Activated CD4-positive, alpha-beta T cell treated with anti-CD3 and anti-CD28 coated beads for 1 hour (primary cell): ENCODE measurements at places on chromosomes 1 and 21.

DNA sequence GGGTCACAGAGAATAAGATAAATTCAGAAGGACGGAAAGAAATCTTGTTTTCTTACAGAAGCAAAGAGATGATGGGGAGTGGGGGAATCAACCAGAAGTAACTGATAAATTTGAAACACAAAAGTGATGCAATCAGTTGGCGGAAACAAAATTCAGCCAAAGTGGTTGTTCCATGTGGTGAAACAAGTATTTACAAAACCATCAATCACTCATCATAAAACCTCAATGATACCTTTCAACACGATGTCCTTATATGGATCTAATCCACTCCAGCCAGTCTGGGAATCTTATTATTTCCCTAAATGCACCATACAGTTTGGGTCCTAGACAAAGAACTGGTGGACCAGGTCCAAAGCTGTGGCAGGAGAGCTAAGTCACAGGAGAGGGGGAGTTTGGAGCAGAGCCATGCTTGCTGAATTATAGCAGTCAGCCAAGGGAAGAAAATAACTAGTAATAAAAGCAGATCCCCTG lies 303.8 kb upstream of the LRRC7 start:
- DNase-seq: no peak

GRCh38 chr1:49346767-49347349 lies 570.2 kb upstream of the BEND5 start:
- no peak for DNase-seq

GRCh38 chr1:167092653-167093052 lies 1.2 kb upstream of the STYXL2 start:
- no peak for DNase-seq

DNA sequence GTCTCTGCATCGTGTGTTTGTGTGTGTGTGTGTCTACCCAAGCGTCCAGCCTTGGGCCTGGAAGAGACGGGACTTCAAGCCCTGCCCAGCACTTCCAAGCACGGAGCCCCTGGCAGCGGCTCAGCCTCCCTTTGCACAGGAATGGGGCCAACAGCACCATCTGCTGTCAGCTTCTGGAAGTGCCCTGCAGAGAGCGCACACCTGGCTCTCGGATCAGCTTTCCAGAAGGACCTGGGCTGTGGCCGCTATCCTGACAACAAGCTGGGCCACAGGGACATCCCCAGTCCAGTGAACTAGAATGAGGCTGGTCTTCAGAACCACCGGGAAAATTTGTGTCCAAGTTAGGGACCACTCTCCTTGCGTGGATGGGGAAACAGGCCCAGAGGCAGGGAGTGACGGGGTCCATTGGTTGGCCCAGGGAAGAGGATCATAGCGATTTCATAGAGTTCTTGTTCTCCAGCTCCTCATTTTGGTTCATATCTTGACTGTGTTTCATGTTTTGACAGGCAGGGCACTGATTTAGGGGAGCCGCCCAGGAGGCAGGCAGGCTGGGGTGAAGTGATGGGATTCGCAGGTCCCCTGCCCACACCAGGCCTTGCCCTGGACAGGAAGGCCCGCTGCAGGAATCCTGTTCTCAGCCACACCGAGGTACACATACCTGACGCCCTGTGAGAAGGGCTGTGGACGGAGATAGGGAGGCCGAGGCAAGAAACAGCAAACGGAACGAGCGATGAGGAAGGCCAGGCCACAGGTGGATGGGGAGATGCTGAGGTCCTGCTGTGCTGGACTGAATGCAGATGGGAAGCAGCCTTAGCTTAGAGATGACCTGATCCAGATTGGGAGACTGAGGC lies 38.4 kb downstream of the TAS1R2 start:
- peak; percentile 37 for DNase-seq

GRCh38 chr1:87042111-87042811 lies 127.8 kb downstream of the HS2ST1 start:
- no peak for DNase-seq

GRCh38 chr1:153456396-153456795 lies 4.1 kb downstream of the S100A7 start:
- DNase-seq: no peak

DNA sequence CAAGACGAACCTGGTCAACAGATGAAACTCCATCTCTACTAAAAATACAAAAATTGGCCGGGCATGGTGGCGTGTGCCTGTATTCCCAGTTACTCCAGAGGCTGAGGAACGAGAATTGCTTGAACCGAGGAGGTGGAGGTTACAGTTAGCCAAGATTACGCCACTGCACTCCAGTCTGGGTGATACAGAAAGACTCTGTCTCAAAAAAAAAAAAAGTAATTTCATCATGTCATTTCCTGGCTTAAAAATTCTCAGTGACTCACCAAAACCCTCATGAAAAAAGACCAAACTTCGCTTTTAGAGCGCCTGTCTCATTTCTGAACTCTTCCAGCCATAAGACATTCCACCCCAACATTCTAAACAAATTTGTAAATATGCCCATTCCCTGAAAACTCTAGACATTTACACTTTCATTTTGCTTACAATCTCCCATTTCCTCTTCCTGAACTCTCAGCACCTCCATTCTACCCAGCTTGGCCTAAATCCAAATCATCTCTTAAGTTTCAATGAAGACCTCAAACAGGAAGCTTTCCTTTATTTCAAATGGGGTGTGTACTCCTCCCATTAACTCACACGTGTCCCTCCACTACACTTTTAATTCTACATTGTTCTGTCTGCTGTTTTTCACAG lies 50.5 kb upstream of the PRRC2C start:
- DNase-seq: no peak

DNA sequence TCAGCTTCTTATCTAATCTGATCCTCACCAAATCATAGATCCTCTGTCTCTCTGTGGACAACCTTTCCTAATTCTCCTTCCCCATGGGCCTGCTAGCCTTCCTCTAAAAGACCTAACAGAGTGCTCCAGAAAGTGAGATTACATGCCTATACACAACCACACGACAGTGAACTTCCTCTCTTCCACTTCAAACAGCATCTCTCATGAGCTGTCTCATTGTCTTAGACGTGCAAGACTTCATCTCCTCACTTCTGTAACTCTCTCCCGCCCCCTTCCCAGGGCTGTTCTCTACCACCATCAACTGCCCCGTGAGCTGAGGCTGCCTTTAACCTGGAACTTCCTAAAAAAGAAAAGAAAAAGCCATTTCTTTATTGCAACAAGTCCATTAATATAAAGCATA lies 14.1 kb upstream of the A3GALT2 start:
- no peak for DNase-seq

GRCh38 chr21:42366292-42367010 lies at the start of gene TFF1:
Gene TFF1, minus strand, starts transcription at chr21:42366535. Its CDS starts 40 bp downstream, at chr21:42366495.
- DNase-seq: no peak

GRCh38 chr1:16013220-16013907 lies 4.5 kb downstream of the HSPB7 start:
- DNase-seq: peak; percentile 45

DNA sequence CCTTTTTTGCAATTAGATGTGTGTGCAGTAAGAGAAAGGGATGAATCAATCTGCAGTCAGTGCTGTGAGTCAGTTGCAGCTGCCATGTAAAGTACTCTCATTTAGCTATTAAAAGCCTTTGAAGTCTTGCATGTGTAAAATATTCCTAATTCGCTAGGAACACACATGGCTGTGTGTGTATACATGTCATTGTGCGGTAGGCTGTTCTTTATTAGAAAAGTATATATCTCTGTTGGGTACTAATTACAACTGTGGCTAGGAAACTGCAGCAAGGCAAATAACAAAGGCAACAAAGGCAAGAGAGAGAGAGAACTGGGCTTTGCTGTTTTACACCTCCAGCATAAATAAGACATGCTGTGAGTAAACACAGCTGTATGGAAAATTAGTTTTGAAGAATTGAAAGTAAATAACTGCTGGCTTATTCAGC lies 41.7 kb downstream of the EPB41 start:
- no peak for DNase-seq

- no peak for DNase-seq
Observed at GRCh38 chr1:18948048-18948912, 8.2 kb downstream of the IFFO2 start.
